Fibroblast of skin of left quadriceps (primary cell): ENCODE measurements at places on chromosomes 3 and 15.

DNA sequence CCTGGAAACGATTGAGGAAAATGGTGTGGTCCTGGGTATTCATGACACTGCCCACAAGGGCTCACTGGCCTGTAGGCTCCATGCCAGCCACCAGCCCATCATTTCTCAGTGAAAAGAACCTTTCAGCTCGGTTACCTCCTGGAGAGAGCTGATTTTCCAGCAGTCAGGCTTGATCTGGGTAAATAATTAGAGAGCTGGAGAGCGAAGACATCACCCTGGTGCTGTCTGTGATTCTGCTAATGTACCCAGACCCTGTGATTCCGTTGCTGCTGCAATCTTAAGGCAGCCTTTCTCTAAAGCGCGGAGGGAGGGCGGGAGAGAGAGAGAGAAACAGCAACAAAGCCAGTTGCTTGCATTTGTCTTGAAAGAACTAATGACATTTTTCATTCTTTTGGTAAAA lies 221.9 kb upstream of the TOPAZ1 start:
- no peak for DNase-seq

- no peak for DNase-seq
Measured at GRCh38 chr15:73869216-73869995, 4.0 kb upstream of the TBC1D21 start.

DNA sequence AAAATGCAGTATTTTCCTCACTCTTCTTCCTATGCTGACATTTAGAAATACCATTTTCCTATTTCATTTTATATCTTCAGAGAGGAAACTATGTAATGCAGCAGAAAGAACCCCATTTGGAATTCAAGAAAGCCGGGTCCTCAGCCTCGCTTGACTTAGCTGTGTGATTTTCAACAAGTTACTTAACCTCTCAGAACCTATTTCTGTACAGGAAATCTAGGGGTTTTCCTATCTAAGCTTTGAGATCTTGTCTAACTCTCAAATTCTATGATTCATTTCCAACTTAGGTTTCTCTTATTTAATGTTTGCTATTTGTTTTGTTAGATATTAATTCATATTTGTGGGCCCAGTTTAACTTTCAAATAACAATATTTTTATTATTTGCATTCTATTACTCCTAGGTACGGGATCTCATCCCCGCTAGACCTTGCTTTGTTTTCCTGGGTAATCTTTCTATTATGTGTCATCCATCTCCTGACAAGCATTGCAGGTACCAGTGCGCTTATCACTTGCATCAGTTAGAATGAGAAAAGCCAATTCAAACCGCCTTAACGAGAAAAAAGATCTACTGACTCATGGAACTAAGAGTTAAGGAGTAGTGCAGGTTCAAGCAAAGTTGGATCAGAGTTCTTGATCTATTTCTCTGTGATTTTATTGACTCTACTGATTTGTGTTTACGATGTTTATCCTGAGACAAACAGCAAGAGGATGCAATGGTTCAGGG lies 70.6 kb upstream of the BHLHE40 start:
- no peak for DNase-seq

DNA sequence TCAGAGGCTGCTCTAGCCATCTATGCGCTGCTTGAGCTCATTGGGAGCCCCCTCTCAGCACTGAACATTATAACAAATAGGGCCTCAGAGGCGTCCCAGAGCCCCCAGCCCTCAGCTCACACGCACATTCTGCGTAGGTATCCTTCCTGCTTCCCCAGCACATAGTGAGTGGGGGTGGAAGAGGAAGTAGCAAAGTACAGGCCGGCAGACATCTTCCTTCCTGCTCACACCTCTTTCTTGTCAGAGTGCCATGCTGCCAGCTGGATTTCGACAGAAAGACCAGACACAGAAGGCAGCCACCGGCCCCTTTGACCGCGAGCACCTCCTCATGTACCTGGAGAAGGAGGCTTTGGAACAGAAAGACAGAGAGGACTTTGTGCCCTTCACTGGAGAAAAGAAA lies 16.6 kb downstream of the TMOD2 start:
- no peak for DNase-seq

DNA sequence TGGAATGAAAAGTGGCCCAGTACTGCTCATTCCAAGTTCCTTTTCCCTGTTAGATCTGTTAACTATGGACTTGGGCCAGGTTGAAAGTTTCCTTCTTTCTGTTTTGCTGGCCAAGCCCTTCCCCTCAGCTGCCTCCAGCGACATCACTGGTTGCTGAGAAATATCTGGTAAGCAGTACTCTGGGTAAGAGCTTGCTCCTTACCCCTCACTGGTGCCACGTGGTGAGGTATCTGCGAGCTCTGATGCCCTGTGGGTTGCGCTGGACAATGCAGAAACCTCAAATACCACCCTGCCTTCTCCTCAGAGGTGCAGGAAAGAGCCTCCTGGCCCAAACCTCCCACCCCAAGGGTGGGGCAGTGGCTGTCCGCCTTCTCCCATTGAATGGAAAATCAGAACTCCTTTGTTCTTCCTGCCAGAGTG lies 42.9 kb upstream of the APH1B start:
- no peak for DNase-seq

- DNase-seq = no peak
Measured at GRCh38 chr3:48299746-48300712, 33.4 kb downstream of the SPINK8 start.

DNA sequence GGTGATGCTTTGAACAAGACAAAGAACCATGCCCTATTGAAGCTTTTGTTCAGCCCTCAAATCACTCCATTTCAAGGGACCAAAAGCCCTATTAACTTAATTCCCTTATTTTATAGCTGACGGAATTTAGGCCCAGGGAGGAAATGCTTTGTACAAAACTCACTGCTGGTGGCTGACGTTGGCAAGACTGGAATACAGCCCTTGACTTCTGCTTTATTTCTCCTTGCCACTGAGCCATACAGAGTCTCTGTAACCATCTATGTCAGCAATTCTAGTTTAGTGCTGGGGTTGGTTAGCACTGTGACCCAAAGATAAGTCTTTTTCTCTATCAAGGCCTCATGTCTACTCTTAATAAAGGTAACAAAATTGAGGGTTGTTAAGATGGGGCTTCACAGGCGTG lies 316.1 kb upstream of the TPRG1 start:
- no peak for DNase-seq

- no peak for DNase-seq
Measured at GRCh38 chr3:194691481-194692283, 6.0 kb downstream of the FAM43A start.

DNA sequence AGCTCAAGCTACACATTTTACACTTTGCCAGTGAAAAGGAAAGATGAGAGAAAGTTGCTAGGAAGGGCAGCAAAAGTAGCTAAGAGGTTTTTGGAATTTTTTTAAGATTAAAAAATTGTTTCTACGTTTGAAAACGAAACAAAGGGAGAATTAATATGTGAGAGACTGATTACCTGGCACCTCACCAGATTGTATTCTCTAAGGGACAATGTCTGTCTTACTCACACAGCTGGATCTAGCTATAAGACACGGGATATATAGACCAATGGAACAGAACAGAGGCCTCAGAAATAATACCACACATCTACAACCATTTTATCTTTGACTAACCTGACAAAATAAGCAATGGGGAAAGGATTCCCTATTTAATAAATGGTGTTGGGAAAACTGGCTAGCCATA lies 9.5 kb upstream of the KBTBD12 start:
- DNase-seq = no peak

DNA sequence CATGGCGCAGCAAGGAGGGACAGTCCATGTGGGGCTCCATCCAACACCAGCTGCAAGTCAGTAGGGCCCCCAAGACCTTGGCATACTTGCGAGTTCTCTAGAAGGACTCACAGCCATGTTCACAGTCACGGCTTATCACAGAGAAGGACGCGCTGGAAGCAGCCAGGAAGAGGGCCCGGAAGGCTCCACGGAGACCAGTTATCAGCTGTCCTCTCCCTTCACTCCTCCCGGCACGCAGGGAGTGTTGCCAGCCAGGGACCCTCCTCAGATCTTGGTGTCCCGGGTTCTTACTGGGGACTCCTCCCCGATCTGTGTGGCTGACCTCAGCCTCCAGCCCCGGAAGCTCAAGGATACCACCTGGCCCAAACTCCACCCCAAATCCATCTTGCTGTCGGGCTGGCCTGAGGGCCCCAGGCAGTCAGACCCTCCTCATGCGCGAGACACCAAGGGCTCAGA lies 68.0 kb downstream of the SLTM start:
- DNase-seq = no peak

GRCh38 chr3:182697345-182697919 lies 95.9 kb upstream of the ATP11B start:
- DNase-seq = no peak

DNA sequence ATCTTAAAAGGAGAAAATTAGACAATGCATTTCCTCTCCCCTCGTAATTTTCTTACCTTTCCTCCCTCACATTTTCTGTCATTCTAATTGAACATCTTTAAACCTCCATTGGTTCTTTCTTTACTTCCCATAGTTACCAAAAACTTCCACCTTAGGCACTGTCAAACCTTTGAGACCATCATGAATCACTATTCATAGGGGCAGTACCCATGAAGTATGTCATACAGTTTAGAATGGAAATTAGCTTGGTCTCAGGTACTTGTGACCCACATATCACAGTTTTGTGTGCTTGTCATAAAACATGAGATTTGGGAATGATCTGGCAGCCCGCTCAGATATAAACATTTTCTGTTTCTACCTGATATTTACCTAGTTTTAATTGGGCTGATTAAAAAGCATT lies 50.1 kb downstream of the KCNMB3 start:
- DNase-seq = no peak

DNA sequence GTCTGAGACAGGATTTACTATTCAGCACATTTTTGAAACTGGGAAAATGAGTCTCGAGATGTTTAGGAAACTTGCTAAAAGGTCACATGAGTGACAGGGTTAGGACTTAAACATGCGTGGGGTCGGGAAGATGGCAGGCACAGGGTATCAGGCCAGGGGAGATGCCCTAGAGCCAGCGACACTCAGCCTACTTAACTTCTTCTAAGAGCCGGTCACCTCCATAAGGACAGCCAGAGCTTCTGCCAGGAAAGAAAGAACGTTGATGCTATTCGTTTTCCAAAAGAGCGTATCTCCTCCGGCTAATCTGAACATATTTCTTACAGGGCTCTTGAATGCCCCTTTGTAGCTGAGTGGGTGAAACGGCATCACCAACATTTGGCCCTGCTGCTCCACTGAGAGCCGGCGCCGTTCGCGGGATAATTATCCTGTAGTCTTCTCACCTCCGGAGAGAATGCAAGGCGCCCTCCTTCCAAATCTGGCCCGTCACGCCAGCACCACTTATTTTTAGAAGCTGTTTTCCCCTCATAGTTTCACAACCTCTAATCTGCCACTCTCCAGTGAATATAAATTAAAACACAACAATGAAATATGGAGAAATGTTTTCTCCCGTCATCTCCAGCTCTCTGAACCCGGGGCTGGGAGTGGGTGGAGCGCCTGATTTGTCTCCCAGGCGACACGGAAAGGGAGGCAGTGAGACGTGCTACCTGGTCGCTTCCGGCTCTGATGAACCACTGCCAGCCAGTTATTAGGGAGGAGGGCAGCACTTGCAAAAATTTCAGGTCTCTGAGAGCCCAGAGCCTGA lies 58.5 kb downstream of the LIPC start:
- DNase-seq = no peak

GRCh38 chr3:59549962-59550361 lies 500.1 kb upstream of the CFAP20DC start:
- no peak for DNase-seq

GRCh38 chr15:78003539-78004008 lies 73.9 kb downstream of the TBC1D2B start:
- DNase-seq = no peak

DNA sequence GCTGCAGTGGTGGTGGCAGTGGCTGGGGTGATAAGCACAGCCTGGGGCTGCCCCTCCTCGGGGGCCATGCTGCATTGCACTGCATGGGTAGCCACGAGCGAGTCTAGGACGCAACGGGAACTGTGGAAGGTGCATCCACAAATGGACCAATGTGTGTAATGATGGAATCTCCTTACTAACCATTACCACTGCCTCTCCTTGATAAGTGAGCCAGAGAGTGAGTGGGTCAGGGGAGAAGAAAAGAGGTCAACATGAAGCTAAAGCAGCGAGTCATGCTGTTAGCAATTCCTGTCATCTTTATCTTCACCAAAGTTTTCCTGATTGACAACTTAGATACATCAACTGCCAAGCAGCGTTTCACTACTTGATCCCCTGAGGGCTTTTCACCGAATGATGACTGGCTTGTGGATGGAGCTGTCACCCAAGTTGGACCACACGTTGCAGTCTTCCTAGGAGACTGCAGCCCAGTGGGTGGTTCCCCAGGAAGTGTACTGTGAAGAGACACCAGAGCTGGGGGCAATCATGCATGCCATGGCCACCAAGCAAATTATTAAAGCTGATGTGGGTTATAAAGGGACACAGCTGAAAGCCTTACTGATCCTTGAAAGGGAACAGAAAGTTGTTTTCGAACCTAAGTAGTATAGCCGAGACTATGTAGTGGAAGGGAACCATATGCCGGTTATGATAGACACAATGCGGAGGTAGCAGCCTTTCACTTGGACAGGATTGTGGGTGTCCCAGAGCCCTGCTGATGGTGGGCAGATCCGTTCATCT lies 20.6 kb downstream of the SAMD7 start:
- no peak for DNase-seq

- DNase-seq = no peak
Measured at GRCh38 chr3:70179111-70179510, 133.3 kb downstream of the MDFIC2 start.

DNA sequence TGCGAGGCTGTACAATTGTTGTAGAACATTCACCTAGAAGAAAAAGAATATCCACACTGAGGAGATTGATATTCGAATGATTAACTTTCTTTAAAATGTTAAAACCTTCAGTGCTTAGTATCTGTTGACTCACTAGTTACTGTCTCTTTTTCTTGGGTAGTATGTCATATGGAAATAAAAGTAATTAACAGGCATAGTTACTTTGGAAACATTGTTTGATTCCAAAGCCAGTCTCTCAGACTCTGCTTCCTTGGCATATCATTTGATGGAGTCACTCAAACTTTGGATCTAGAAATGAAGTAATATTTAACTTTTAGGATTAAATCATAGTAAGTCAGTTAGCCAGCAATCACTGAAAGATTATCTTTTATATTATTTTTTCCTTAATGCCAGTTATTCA lies 63.4 kb downstream of the MAP2K5 start:
- no peak for DNase-seq

DNA sequence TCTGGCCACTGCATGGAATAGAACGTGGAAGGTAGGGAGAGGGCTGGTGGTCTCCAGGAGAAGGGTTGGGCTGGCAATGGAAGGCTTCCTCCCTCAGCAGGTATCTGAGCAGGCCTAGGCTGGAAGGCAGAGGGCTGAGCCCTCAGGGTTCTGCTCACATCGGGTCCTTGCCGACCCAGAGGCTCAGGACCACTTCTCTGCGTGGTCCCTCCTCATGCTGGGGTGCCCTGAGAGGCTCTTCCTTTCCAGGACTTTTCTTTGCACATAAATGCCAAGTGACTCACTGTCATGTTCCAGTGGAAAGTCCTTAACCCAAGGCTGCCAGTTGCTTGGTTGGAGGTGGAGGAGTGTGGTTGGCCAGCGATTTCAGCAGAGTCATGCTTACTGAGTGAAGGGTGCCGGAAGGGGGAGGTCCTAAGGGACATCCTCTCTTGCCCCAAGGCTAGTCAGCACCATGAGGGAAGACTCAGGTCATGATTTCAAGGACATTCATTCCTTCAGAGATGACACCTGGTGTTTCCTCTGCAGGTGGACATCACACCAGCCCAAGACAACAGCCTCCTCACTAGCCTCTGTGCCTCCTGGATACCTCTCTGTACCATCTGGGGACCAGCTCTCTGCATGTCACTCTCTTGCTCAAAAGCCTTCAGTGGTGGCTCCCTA lies 8.2 kb downstream of the SLC6A6 start:
- peak; percentile 34 for DNase-seq

GRCh38 chr3:48502728-48503168 lies 1.2 kb downstream of the SHISA5 start:
- no peak for DNase-seq
